Stimulated activated CD8-positive, alpha-beta memory T cell treated with anti-CD3 and anti-CD28 coated beads, Interleukin-4, amount 100 ng/mL, for 1 hour (primary cell): ENCODE measurements at places on chromosomes 1 and 21.

- no peak for DNase-seq
These were observed 21.3 kb upstream of the C1orf105 start for GRCh38 chr1:172398970-172399755.

DNA sequence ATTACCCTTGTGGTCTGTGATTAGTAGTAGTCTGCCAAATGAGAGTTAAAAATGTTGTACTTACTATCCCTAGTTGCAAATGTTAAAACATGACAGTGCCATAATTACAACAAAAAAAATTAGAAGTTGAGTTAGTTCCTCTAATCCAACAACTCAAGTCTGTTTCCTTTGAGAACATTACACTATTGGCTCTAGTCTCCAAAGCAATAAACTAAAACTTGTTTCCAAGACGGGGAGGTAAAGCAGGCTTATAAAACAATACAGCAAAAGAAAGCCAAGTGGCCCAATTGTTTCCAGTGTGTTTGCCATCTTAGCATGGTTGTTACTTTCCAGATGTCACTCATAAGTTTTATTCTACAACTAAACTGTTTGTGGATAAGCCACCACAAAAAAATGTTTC, 11.6 kb downstream of the KYAT3 start:
- DNase-seq: no peak

GRCh38 chr1:26915204-26915842, 1.5 kb upstream of the NR0B2 start:
- no peak for DNase-seq

- no peak for DNase-seq
These were observed 95.3 kb upstream of the HIVEP3 start for GRCh38 chr1:42013881-42014470.

DNA sequence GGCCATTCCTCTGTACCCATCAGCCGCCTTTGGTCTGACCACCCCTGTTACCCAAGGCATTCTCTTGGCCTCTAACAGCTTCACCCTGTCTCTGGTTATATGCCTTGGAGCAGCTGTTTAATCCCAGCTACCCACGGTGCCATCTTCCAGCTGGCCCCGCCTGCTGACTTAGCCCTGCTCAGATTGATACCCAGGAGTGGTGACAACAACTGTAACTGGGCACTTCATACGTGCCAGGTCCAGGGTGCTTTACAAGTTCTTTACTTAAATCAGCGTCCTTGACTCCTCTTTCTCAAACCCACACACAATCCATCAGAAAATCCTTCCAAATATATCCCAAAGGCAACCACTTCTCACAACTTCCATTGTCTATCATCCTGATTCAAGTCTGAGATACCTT, 37.2 kb upstream of the HMGB4 start:
- no peak for DNase-seq

DNA sequence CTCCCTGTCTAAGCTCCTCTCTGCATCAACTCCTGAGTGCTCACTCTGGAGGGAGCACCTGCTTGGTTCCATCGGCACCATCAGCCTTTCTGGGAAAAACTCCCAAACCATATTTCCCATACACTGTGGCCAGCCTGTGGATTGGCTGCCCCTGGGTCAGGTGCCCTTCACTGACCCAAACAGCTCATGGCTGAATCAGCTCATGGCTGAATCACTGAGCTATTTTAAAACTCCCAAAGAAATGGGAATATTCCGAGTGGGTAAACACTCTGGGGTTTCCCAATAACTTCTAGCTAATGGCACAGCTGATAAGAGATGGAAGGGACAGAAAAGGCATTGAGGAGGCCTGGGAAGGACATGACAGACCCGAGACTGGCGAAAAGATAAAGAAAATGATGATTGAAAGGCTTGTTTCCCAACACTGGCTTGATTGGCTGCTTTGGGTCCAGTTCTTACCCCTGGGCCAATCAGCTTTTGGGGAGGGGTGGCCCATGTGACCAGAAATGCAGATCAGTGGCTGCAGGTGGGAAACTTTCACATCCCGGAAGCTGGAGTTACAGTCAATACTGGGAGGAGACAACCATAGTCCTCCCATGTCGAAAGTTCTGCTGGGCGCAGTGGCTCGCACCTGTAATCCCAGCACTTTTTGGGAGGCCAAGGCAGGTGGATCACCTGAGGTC, 37.3 kb upstream of the KAZN start:
- DNase-seq: no peak

GRCh38 chr1:100722221-100722620, 2.7 kb downstream of the VCAM1 start:
- DNase-seq: no peak

GRCh38 chr1:158087320-158087927, 93.3 kb upstream of the CD1D start:
- no peak for DNase-seq

GRCh38 chr1:5481889-5482288, 510.3 kb downstream of the NPHP4 start:
- DNase-seq: peak; percentile 10

DNA sequence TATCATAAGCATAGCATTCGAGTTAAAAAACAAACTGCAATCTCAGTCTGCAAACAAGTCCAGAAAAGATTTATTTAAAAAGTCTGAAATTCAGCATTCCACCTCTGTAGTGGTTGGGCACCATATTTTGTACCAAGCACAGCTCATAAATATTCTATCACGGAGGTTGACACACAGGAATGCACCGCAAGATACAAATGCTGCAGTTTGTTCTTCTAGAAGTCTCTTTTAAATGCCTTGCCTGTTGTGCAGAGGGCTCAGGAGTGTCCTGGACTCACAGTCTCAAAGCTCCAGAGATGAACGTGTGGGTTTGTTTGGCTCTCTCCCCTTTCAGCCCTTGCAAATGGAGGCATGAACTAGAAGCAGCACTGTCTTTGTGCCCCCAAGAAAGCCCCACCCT, 212.4 kb upstream of the USP24 start:
- DNase-seq: no peak

DNA sequence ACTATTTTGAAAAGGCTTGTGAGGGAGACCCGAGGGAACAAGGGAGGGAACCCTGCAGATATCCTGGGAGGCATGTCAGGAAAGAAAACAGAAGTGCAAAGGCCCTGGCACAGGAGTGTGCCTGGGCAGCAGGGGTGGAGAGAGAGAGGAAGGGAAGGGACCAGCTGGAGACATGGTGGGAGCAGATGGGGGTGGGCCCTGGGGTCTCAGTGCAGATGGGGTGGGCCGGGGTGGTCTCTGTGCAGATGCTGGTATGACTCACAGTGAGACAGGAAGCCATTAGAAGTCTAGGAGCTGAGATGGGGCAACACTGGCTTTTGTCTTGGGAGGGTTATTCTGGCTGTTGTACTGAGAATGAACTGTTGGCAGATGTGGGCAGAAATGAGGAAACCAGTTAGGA, 363.6 kb upstream of the C1orf174 start:
- no peak for DNase-seq

GRCh38 chr1:10415211-10415930, 14.9 kb upstream of the CENPS start:
- DNase-seq: no peak

DNA sequence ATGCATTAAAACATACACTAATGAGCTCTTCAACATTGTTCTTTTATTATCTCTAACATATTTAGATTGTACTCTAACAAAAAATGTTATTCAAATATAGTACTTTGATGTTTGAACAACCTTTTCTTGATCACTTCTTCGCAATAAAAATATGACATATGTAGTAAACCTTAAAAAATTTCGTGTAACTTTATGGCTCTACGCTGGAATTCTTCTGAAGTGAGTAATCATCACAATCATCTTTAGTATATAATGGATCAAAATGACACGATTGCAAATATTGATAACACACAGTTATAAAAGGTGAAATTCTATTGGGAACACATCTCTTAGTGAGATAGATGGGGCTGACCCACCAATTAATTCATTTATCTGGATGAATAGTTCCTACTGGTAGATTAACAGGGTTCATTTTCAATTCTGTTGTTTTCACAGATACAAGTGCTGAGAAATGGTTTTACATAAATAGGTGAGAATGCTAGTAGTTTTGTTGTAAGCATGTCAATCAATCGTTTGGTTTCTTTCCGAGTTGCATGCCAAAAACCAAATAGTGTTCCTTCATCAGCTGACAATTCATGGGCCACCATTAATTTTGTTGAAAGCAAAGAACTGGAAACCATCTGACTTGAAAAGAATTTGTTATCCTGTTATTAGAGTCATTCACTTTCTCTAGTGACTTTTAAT, 1.5 kb upstream of the ZMPSTE24 start:
- DNase-seq: no peak

GRCh38 chr1:42282024-42282579, 52.9 kb downstream of the FOXJ3 start:
- no peak for DNase-seq

DNA sequence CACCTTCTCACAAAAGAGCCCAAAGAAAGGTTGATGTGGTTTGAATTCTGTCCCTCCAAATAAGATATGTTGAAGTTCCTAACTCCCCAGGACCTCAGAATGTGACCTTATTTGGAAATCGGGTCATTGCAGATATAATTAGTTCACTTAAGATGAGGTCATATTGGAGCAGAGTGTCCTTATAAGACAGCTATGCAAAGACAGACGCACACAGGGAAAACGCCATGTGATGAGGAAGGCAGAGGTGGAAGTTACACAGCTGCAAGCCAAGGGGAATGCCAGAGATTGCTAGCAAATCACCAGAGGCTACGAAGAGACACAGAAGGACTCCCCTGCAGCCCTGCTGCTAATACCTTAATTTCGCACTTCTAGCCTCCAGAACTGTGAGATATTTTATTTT, 5.2 kb upstream of the ABCB10 start:
- DNase-seq: no peak

DNA sequence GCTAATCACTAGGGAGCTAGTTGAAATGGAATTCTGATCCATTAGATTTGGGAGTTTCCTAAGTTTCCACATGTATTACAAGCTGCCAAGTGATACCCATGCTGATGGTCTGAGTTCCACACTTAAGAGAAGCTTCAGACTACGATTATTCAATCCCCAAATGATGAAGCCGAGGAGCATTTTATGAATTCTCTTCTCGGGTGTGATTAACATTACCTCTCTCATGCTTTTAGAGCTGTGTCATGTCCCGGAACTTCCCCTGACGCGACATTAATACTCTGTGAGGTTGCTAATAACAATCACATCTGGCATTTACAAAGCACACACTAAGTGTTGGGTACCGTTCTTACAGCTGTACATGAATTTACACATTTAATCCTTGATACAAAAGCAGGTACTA, 63.0 kb downstream of the KCNJ15 start:
- DNase-seq: no peak

DNA sequence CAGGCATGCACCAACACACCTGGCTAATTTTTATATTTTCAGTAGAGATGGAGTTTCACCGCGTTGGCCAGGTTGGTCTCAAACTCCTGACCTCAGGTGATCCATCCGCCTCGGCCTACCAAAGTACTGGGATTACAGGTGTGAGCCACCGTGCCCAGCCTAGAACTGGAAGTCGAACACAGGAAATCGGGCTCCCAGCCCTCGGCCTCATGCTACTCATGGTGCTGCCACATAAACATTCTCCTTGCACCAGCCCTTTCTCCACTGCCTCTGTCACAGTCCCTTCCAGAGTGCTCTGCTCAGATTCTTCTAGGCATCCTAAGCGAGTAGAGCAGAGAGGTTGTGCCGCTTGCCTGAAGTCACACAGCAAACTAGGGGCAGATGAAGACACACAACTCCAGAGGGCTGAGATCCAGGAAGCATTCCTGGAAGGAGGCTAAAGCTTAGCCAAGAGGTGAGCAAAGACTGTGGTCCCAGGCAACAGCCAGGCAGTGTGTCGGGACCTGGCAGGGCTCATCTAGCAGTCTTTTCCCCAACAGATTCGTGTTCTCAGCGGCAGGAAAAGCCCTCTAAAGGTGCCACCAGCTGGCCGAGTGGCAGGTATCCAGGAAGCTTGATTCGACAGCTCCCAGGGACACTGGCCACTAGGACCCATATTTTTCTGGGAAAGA, 29.6 kb upstream of the NPPB start:
- DNase-seq: no peak

- DNase-seq: no peak
These were observed 49.1 kb upstream of the BCL9 start for GRCh38 chr1:147492207-147492606.

- DNase-seq: no peak
These were observed 40.8 kb downstream of the TCEANC2 start for GRCh38 chr1:54094001-54094729.

DNA sequence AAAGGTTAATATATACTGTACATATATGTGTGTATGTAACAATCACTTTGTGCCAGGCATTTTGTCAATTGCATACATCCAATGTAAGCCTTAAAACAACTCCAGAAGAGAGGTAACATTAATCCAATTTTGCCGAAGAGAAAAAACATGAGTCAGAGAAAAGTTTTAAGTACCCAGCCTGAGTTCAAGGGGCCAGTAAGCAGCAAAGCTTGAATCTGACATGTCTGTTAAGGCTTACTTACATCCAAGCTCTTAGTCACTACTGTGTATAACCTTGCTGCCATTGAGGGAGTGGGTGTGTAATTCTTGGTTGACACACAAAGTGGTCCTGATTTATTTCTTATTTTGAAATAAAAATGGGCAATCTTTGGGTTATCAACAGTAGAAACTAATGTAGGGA, 360.4 kb upstream of the LYPLAL1 start:
- no peak for DNase-seq

DNA sequence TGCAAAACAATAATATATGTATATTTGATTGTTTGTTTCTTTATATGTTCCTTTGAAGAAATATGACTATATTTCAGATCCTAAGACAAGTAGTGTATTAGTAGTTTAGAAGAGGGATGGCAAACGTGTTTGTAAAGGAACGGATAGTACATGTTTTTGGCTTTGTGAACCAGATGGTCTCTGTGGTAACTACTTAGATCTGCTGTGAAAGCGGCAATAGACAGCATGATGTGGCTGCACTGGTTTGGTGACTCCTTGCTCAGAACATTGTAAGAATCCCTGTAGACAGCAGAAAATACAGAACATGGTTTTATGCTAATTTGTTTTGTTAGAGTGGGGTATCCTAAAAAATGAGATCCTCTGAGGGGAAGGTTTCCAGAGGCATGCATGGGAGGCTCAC, 3.1 kb downstream of the ACADM start:
- DNase-seq: no peak

GRCh38 chr1:61588736-61589672, 135.9 kb downstream of the TM2D1 start:
- peak; percentile 15 for DNase-seq

DNA sequence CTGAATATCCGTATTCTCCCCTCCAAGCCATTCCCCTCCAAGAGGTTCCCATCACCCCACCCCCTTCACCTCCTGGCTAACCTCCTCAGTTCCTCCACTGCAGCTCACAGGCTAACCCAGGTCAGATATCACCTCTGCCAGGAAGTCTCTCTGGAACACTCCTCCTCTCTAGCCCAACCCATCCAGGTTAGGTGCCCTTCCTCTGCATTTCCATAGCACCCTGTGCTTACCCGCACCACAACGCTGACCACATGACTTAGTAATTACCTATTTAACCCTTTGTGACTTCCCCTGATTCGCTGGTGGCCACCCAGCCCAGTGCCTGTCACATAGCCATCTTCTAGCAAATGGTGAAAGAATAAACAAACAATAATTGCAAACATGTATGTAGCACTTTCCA, 49.5 kb upstream of the IFFO2 start:
- DNase-seq: no peak

- no peak for DNase-seq
These were observed 19.9 kb downstream of the GFI1 start for GRCh38 chr1:92466683-92467352.

GRCh38 chr1:53617851-53618499, 121.0 kb downstream of the GLIS1 start:
- DNase-seq: no peak

- no peak for DNase-seq
These were observed 365.6 kb upstream of the ADGRL2 start for GRCh38 chr1:81435175-81435574.

GRCh38 chr1:86271046-86271445, 114.5 kb upstream of the COL24A1 start:
- no peak for DNase-seq

GRCh38 chr1:223704921-223705878, 7.1 kb upstream of the CAPN2 start:
- DNase-seq: no peak
